Gastrocnemius medialis (tissue), 4 donors: ENCODE measurements at places on chromosomes 11 and 22.

- H3K4me1 ChIP-seq = peaks cover 13% of the 10 kb centered on the region
- no peak overlapping the region for H3K27ac ChIP-seq
- H3K4me3 ChIP-seq = no peak overlapping the region
- peaks cover 42% of the 10 kb centered on the region for H3K27me3 ChIP-seq
- DNase-seq = no peak
These were observed 663 bp upstream of the LARGE2 start for GRCh38 chr11:45921561-45922424.

DNA sequence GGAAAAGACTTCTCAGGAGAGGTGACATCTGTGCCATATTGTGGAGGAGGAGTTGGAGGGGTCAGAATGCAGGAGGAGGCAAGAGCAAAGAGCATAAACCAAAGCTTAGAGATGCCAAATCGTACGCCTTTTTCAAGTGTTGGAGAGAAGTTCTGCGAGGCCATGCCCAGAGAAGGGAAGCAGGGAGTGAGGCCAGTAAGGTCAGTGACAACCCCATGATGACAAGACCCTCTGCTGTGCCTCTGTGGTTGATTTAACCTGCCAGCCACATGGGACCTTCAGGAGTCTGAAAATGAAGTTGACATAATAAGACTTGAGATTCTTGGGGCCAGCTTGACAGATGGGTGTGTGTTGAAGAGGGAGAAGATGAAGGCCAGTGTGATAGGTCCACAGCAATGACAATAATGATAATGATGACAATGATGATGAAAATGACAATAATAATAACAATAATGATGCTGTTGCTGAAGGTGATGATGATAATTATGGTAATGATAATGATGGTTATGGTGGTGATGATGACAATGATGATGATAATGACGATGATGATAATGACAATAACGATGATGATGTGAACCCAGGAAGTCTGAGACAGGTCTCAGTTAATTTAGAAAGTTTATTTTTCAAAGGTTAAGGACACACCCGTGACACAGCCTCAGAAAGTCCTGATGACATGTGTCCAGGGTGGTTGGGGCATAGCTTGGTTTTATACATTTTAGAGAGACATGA is 152.6 kb upstream of the B3GAT1 start:
- H3K27me3 ChIP-seq = no peaks in the 10 kb centered on the region
- no peaks in the 10 kb centered on the region for H3K4me1 ChIP-seq
- DNase-seq = no peak
- no peak overlapping the region for H3K27ac ChIP-seq

GRCh38 chr11:70525466-70525865 is 127.1 kb downstream of the CTTN start:
- H3K4me1 ChIP-seq = no peaks in the 10 kb centered on the region
- no peaks in the 10 kb centered on the region for H3K36me3 ChIP-seq
- no peaks in the 10 kb centered on the region for H3K27me3 ChIP-seq

DNA sequence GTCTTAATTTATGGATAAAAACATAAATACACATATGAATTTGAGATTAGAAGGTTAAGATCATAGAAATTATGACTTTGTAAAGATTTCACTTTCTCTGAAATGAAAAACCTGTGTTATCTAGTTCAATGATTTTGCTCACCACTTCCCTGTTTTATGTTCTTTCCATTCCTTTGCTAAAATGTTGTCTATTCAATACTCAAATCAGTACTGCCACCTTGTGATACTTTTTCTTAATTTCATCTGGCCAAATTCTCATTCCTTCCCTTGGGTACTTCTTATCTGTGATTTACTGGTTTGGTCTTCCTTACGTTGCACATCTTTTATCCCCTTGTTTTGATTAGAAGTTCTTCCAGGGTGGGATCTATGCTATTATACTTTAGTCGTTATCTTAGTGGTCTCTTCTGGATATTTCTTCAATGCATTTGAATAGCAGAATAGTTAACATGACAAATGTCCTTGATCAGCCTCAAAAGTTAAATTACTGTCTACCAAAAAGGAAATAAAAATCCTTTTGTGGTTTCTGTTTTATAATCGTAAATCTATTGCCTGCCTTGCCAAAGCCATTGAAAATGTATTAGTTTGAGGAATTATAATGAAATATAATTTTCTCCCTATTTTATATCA is 197.0 kb downstream of the PGR start:
- no peaks in the 10 kb centered on the region for H3K36me3 ChIP-seq
- H3K4me1 ChIP-seq = no peaks in the 10 kb centered on the region
- H3K27me3 ChIP-seq = no peaks in the 10 kb centered on the region
- H3K27ac ChIP-seq = no peak overlapping the region
- no peak for DNase-seq
- no peak overlapping the region for H3K4me3 ChIP-seq

- H3K4me3 ChIP-seq = no peak overlapping the region
- H3K36me3 ChIP-seq = no peaks in the 10 kb centered on the region
- H3K27ac ChIP-seq = no peak overlapping the region
- H3K27me3 ChIP-seq = peaks cover 6% of the 10 kb centered on the region
- H3K4me1 ChIP-seq = no peaks in the 10 kb centered on the region
These were observed 12.8 kb downstream of the BRSK2 start for GRCh38 chr11:1402355-1403077.

DNA sequence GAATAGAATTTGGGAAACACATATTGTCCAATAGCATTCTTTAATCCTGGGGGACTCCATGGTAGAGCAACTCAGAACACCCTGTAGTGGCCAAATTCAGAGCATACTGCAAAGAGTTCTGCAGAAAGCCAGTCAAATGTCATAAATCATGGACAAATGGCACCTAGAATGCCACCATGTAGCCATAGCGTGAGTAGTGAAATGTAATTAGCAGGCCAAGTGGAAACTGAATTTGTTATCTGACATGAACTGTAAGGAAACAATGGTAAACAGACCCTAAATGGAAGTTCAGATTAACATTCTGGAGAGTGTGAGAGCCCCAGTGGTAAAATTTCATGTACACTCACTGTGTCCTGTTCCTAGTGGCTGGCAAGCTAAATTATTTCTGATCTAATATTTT is 7.0 kb upstream of the PRSS23 start:
- no peaks in the 10 kb centered on the region for H3K36me3 ChIP-seq
- H3K27me3 ChIP-seq = no peaks in the 10 kb centered on the region
- H3K4me1 ChIP-seq = peaks cover 37% of the 10 kb centered on the region
- H3K27ac ChIP-seq = no peak overlapping the region
- no peak for DNase-seq
- no peak overlapping the region for H3K4me3 ChIP-seq

- DNase-seq = no peak
- H3K4me3 ChIP-seq = no peak overlapping the region
- no peaks in the 10 kb centered on the region for H3K27me3 ChIP-seq
- H3K36me3 ChIP-seq = no peaks in the 10 kb centered on the region
- no peaks in the 10 kb centered on the region for H3K4me1 ChIP-seq
- no peak overlapping the region for H3K27ac ChIP-seq
These were observed 79.6 kb downstream of the GRK3 start for GRCh38 chr22:25644122-25644521.

DNA sequence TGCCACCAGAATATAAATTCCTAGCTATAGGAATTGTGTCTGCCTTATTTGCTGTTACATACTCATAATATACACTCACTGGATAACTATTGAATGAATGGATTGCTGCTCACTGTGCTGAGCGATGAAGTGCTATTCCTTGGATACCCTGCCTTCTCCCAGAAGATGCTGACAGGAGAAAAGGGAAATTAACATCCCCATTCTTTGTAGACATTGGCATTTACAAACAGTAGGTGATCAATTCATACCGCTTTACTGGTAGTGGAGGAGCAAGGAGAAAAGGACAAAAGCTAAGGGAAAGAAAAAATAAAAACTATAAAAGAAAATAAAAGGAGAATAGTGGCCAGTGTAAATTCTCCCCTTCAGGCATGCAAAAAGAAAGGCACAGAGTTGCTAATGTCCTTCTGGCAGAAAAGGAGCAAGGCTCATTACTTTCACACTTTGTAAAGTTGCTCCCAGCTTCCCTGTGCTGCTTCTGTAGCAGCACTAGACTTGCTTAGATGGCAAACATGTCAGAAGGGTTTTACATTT is 183.0 kb downstream of the LUZP2 start:
- H3K27ac ChIP-seq = no peak overlapping the region
- no peak for DNase-seq
- no peak overlapping the region for H3K4me3 ChIP-seq
- H3K4me1 ChIP-seq = no peaks in the 10 kb centered on the region

- DNase-seq = no peak
- H3K27ac ChIP-seq = no peak overlapping the region
- no peaks in the 10 kb centered on the region for H3K27me3 ChIP-seq
- peaks cover 20% of the 10 kb centered on the region for H3K4me1 ChIP-seq
- H3K36me3 ChIP-seq = no peaks in the 10 kb centered on the region
These were observed 48.0 kb downstream of the IGF2 start for GRCh38 chr11:2091112-2091746.

DNA sequence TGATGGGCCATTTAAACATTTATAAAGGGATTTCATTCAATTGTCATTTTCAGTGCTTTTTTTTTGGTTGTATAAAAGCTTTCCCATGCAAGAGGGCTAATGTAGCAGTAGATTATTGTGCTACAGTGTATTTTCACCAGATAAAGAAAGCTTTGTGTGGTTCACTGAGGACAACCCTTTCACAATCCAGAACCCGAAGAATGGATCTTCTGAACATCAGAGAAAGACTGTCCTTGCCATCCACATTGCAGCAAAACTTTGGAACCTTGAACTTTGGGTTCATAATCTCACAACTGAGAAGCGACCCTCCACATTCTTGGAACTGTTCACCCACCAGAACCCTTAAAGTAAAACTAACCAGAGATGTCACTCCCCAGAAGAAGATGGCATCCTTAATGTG is 9.3 kb downstream of the APOBEC3H start:
- H3K27ac ChIP-seq = no peak overlapping the region
- H3K4me3 ChIP-seq = no peak overlapping the region
- no peaks in the 10 kb centered on the region for H3K27me3 ChIP-seq
- no peak for DNase-seq
- no peaks in the 10 kb centered on the region for H3K36me3 ChIP-seq
